Psoas muscle (tissue), 8 donors: ENCODE measurements at places on chromosomes 16 and 17. TPM values are rescaled to one million over a fixed set of nuclear protein-coding genes. Genes with fewer than 3 reads are reported as not detected.

PHOSPHO1 gene
- 0.30 TPM for total RNA-seq

JPT2 gene
- 24.1 TPM for total RNA-seq

HSD3B7 gene
- 5.8 TPM for total RNA-seq

NPW gene
- 0.66 TPM for total RNA-seq

KCNJ18 gene
- not detected for total RNA-seq

COQ7 gene
- 29.5 TPM for total RNA-seq

CIITA gene
- total RNA-seq, result 13.8 TPM

LMF1 gene
- total RNA-seq, result 7.7 TPM

CACNG3 gene
- total RNA-seq, result not detected

BAHCC1 gene
- 6.0 TPM for total RNA-seq

SCN4A gene
- 45.9 TPM for total RNA-seq

SOST gene
- total RNA-seq, result not detected

PYY gene
- not detected for total RNA-seq

CDK3 gene
- total RNA-seq, result 0.60 TPM

SRCIN1 gene
- 0.13 TPM for total RNA-seq

CPHXL2 gene
- not detected for total RNA-seq

DHRS7C gene
- total RNA-seq, result 73.3 TPM

CCL16 gene
- not detected for total RNA-seq

DNAAF8 gene
- not detected for total RNA-seq

CLDN7 gene
- total RNA-seq, result 0.57 TPM

KRT28 gene
- total RNA-seq, result not detected

HES7 gene
- total RNA-seq, result not detected

CCR7 gene
- 0.24 TPM for total RNA-seq

CLDN9 gene
- 0.17 TPM for total RNA-seq

ZPBP2 gene
- total RNA-seq, result not detected

P2RX1 gene
- total RNA-seq, result 0.94 TPM

FAM20A gene
- 7.1 TPM for total RNA-seq

LITAFD gene
- not detected for total RNA-seq

KCNH4 gene
- total RNA-seq, result not detected

CIBAR2 gene
- total RNA-seq, result not detected

MSI2 gene
- total RNA-seq, result 99.2 TPM

AANAT gene
- total RNA-seq, result not detected

KRT15 gene
- total RNA-seq, result 0.11 TPM
